CD14-positive monocyte (primary cell): ENCODE measurements at places on chromosomes 4 and X. TPM values are rescaled to one million over a fixed set of nuclear protein-coding genes. Genes with fewer than 3 reads are reported as not detected.

DKK2 gene
- polyA plus RNA-seq, result not detected

CD40LG gene
- not detected for polyA plus RNA-seq

TMEM154 gene
- polyA plus RNA-seq, result 157 TPM

STPG2 gene
- polyA plus RNA-seq, result not detected

CYBB gene
- 851 TPM for polyA plus RNA-seq

UBE2K gene
- 66.8 TPM for polyA plus RNA-seq

C4orf50 gene
- not detected for polyA plus RNA-seq

SASH3 gene
- polyA plus RNA-seq, result 179 TPM

PJA1 gene
- 11.6 TPM for polyA plus RNA-seq

FGG gene
- polyA plus RNA-seq, result not detected

GRCh38 chr4:26715636-26716242 is 131.9 kb downstream of the TBC1D19 start:
- no peak for DNase-seq

DNA sequence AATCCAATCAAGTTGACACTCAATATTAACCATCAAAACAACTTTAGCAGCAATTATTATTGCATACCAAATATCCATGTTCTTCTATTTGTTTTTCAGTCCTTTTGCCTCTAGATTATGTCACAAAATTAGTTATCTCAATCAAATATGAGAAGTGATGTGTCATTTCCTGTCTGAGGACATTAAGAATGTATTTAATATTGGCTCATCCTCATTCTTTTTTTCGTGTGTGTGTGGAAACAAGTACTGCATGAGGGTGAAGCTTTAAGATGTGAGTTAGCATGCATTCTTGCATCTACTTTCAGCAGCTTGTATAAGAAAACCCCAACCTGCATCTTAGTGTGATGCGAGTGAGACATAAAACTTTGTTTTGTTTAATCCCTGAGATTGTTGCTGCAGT is 301.4 kb downstream of the GRIA2 start:
- no peak for DNase-seq

- DNase-seq, result no peak
Observed at GRCh38 chr4:158681629-158682028, 9.5 kb downstream of the ETFDH start.

DNA sequence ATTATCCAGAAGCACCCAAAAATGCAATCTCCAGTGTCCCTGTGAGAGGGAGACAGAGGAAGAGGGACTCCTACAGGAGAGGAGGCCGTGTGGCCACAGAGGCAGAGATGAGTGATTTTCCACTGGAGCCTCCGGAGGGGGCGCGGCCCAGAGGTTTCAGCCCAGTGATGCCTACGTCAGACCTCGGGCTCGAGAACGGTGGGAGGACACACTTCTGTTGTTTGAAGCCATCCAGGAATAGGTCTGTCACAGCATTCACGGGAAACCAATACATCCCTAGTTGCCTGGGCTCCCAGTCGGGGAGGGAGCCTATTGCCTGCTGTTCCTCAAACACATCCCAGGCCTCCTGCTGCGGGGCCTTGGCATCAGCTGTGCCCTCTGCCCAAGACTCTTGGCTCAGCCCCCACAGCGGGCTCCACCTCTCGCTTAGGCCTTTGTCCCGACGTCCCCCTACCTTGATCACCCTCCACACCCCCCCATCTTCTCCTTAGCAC is 39.2 kb upstream of the HMX1 start:
- DNase-seq, result no peak

DNA sequence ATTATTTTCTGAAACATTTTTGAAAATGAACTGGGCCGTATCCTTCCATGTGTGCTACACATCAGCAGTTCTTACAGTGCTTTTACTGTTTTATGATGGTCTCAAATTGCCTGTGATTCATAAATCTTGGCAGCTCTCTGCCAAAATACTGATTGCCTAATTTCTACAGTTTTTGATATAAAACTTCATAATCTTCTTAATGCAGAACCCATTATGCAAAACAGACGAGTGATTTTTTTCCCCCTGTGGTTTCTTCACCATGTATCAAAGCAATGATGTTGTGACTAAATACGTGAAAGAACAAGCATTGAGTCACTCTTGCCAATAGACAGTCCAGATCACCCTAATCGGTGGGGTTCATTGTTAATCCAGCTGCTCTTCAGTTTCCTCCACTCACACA is 156.4 kb upstream of the WDR1 start:
- no peak for DNase-seq

- DNase-seq, result no peak
Observed at GRCh38 chr4:86611757-86612156, 17.6 kb downstream of the PTPN13 start.

DNA sequence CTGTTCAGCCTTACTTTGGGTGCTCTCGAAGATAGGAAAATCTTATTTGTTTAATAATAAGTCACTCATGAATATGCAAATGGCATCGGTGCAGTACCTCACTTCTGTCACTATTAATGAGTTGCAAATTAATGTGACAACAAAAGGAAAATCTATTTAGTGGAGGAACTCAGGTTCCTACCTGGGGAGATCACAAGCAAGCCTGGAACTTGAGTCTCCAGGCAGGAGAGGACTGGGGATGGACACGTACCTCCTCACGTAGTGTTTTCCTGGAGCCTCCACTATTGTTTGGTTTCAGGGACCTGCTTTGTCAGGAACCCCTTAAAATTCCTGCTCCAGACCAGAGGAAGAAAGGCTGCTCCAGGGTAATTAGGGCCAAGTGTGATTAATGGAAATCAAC is 82.1 kb downstream of the BCOR start:
- DNase-seq, result no peak

DNA sequence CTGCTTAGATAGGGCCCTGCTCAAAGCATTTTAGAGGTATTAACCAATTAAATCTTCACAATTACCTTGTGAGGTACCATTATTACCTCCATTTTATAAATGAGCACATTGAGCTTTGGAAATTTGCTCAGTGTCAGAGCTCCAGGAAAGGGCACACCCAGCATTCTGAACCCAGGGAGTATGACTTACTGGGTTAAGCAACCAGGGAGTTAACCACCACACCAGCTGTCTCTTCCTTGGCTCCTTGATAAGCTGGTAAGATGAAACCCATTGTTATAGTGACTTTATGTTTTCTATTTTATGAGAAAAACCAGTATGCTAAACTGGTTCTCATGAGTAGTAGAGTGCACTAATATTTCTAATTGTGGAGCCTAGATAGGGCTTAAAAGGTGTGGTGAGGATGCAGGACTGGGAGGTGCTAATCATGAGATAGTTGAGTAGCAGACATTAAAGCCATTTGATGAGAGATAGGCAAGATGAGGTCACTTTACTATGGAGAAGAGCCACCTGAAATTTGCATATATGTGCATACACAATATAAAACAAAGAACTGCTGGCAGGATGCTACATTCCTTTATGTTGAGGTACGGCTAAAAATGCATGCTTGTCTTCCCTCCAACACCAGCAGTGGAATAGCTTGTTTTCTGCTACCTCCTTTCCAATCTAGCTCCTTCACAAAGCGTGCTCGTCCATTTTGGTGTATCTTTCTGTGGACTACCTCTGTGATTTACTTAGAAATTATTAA is 556.1 kb downstream of the SPRY1 start:
- DNase-seq, result no peak

DNA sequence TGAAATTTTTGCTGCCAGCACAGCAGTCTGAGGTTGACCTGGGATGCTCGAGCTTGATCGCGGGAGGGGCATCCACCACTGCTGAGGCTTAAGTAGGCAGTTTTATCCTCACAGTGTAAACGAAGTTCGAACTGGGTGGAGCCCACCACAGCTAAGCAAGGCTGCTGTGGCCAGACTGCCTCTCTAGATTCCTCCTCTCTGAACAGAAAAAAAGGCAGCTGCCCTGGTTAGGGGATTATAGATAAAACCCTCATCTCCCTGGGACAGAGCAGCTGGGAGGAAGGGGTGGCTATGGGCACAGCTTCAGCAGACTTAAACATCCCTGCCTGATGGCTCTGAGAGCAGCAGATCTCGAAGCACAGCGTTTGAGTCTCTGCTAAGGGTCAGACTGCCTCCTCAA is 314.6 kb downstream of the STPG2 start:
- no peak for DNase-seq

GRCh38 chr4:164483711-164484110 is 270.2 kb upstream of the SMIM31 start:
- DNase-seq, result no peak

- no peak for DNase-seq
Observed at GRCh38 chrX:9576059-9576458, 111.2 kb downstream of the TBL1X start.

DNA sequence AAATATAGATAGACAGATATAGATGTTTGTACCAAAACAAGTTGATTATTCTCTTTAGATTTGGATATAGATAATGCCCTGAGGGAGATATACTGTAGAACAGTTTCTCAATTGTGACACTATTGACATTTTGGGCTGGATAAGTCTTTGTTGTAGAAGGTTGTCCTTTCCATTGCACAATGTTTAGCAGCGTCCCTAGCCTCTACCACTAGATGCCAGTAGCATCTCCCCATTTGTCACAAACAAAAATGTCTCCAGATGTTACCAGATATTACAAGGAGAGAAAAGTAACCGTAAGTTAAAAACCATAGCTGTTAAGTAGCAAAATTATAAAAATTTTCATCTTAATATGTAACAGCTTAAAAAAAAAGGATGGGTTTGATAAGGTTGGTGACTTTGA is 2595.3 kb downstream of the ARAP2 start:
- DNase-seq, result no peak

GRCh38 chrX:23012162-23012561 is 12.4 kb downstream of the DDX53 start:
- no peak for DNase-seq

- DNase-seq, result no peak
Observed at GRCh38 chrX:56397636-56398035, 165.5 kb downstream of the KLF8 start.

DNA sequence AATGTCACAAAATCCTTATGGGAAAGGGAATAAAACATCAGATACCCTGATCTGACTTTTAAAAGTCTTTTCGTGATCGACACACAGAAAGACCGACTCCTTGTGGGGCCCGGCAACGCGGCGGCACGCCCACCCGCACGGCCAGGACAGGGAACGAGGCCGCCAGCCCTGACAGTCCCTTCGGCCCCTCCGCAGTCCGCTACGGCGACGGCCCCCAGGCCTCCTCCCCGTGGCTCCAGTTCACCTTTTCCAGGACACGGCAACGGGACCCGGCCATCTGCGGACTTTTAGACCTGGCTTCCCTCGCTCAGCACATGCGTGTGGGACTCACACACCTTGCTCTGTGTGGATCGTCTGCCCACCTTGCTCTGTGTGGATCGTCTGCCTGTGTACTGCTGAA is 33.6 kb upstream of the GTPBP6 start:
- DNase-seq, result no peak
